NCI-H460 (cell line): ENCODE measurements at places on chromosomes 7 and 10.
A peak's percentile ranks its signal among the peaks of the same experiment; 100 is the strongest.

GRCh38 chr7:131011976-131012375 is 278.0 kb upstream of the KLF14 start:
- no peak for DNase-seq

DNA sequence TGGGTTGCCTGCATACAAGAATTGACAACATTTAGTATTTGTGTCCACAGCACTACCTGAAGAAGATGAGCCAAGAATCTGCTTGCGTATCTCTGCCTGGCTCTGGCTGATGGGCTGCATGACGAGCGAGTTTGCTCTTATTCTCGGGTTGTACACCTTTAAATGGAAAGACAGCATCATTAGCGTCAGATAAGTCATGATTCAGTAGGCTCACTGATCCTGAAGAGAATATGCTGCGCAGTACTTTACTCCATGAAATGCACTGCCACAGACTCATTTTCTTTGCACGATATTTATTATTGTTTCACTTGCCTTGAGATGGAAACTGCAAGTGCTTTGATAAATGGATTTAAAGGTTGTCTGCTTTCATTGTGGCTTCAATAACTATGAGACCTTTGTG is 28.6 kb downstream of the DHX32 start:
- no peak for DNase-seq

GRCh38 chr7:31336202-31337001 is 4.1 kb downstream of the NEUROD6 start:
- no peak for DNase-seq

DNA sequence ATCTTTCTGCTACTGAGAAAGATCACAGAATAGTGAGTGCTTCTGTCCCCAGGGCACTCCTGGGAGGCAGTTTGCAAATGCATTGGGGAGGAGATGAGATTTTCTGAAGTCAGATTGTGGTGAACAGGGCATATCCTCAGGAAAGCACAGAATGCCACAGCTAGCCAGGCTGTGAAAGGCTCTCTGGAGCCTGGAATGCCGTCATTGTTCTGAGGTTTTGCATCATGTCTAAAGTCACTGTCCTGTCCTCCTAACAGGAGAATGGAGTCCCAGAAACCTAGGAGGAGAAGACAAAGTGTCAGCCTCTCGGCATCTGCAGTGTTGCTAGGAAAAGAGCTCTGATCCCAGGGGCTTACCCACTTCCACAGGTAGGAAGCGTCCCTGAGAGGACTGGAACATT is 69.2 kb upstream of the IGFBP3 start:
- no peak for DNase-seq

DNA sequence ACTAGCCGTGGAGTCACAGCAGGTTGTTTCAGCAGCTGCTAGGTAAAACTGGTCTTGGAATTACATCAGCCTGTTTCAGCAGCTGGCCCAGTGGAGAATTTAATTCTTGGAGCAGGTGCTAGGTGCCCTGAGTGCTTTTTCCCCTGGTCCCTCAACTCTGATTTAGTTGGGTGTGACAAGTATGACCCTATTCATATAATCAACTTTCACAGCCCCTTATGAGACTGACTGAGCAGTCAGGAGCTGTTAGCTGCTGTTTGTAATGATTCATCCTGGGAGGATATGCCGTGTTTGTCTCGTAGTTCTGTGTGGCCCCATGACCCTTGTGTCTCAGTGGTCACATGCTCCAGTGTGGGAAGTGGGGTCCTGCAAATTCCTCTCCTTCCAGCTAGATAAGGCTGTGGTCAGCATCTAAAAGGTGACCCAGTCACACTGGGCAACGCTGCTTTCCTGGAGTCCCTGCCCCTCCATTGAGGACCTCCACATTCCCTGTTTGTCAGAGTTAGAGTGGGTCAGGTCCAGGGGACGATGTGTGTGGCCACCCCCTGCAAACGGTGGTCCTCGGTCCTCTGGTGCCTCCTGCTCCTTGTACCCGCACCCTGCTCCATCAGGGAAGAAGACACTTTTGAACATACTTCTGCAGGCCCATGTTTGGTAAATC is 28.3 kb downstream of the TBATA start:
- DNase-seq: no peak

- no peak for DNase-seq
These were observed 93.3 kb downstream of the BMS1 start for GRCh38 chr10:42875798-42876341.

DNA sequence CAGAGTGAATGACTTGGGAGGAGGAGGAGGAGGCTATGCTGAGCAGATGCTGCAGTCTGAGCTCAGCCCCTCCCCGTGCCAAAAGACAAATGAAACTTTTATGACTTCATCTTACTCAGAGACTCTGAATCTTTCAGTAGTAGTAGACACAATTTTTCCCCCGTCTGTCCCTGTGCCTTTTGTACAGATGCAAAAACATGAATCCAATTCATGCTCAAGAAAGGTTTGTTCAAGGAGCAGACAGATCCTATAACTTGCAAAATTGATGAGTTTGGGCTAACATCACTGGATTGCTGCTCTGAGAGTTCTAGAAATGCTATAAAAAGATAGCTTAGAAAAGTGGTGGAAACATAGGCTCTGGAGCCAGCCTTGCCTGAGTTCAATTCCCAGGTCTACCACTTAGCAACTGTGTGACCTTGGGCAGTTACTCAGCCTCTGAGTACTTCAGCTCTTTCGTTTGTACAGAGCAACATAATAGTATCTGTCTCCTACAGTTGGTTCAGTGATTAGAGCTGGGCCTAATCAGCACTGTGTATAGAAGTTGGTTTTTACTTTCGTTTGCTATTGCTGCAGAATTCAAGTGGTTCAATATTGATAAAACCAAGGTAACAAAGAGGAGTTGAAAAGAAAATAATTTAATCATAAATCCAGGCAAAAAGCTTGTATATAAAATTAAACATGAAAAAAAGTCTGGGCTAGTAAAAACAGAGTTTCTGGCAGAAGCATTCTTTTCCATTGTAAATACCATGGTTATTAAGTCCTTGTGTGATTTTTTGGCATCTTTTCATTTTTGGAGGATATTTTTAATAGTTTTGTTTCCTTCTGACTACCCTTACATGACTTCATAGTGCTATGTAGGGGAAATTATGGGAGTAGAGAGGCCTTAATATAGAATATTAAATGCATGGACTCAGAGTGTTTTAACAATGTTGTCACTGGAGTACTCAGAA is 174.2 kb upstream of the ZNF32 start:
- no peak for DNase-seq

GRCh38 chr7:149860821-149861727 is 12.7 kb upstream of the ATP6V0E2 start:
- DNase-seq: no peak

GRCh38 chr10:3776796-3777571 is 8.0 kb downstream of the KLF6 start:
- DNase-seq: no peak

- no peak for DNase-seq
These were observed 234.5 kb downstream of the AHR start for GRCh38 chr7:17532861-17533404.

- DNase-seq: no peak
These were observed 73.1 kb upstream of the CAMK2B start for GRCh38 chr7:44398511-44398911.

- no peak for DNase-seq
These were observed 463.2 kb upstream of the GALNT17 start for GRCh38 chr7:70668606-70669358.

- DNase-seq: no peak
These were observed 982 bp downstream of the SFXN3 start for GRCh38 chr10:101031796-101032636.

DNA sequence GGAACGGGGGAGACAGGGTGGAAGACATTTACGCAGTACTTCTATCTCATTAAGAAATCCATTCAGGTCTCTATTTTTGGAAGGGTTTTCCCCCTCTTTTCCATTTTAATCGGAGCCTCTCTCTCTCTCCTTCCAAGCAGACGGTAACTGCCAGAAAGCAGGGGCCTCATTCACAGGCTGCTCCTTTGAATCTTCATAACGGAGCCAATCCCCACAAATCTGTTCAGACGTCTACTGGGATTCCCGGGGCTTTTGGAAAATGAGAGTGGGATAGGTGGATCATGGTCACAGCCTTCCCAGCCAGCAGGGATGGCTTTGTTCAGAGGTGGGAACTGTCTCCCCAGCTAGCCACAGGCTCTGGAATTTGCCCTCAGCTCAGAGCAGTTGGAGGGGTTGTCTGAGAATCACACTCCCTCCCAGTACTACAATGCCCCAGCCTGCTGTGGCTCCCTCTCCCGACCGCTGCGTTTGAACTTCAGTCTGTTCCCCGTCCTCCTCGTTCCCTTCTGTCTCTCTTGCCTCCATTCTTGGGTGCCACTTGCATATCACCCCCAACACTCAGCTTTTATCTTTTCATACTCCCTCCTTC is 413.6 kb downstream of the PLXNA4 start:
- no peak for DNase-seq

- no peak for DNase-seq
These were observed 563 bp downstream of the STAM start for GRCh38 chr10:17644485-17644943.

- DNase-seq: no peak
These were observed 11.7 kb upstream of the RAMP3 start for GRCh38 chr7:45145881-45146280.

DNA sequence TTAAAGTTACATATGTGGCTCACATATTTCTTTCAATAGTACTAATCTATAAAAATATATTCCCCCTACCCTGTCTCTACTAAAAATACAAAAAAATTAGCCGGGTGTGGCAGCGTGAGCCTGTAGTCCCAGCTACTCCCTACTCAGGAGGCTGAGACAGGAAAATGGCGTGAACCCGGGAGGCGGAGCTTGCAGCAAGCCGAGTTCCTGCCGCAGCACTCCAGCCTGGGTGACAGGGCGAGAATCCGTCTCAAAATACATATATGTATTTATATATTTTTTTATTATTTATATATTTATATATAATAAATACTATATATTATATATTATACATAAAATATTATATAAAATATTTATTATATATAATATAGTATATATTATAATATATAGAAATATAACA is 69.7 kb upstream of the GRM3 start:
- DNase-seq: peak; percentile 1

- DNase-seq: no peak
These were observed 27.9 kb upstream of the WDR11 start for GRCh38 chr10:120823266-120823665.

- DNase-seq: no peak
These were observed 45.6 kb downstream of the AP3M1 start for GRCh38 chr10:74104996-74105395.

DNA sequence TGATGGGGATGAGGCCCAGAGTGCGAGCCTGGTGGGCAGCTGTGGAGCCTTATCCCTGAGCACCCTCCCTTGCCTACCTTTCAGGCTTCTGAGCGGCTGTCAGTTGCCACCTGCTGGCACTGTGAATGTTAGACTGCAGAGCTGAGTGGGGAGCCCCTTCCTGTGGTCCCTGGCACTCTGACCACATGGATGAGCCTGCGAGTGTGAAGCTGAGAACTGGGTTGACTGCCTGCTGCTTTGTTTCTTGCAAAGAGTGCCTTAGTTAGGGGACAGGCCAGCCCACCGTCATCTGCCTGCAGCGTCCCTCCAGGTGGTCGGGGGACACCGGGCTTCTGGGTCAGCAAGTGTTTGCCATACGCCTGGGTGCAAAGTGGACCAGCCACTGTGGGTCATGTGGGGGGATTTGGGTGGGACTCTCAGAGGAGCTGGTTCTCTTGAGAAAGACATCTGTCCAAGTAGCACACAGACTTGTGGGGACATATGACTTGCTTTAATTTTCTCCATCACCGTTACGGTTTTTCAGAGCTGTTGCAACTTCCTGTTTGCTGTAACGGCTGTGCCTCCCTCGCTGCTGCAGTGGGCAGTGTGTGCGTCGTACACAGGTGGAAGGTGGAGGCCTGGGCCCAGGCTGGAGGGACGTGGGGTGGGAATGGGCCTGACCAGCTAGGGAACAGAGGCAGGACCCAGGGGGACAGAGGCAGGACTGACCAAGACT is 13.7 kb downstream of the INPP5A start:
- DNase-seq: no peak

DNA sequence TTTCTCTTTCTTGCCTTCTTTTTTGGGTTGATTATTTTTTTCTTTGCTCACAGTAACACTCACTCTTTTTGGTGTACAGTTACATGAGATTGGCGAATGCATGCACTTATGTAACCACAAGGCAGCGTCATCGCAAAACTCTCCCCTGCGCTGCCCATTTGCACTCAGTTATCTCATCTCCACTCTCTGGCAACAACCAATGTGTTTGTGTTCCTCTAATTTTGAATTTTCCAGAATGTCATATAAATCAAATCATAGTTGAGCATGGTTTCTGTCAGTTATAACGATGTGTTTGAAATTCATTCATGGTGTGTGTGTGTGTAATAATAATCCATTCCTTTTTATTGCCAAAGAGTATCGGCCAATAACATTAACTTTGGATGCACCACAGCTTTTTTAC is 23.0 kb upstream of the IGFBP3 start:
- DNase-seq: no peak

- DNase-seq: no peak
These were observed 35.9 kb upstream of the CCSER2 start for GRCh38 chr10:84292502-84292901.

- no peak for DNase-seq
These were observed 68.8 kb upstream of the INHBA start for GRCh38 chr7:41771717-41772116.
